ENCODE measurements at places on chromosomes 12 and 14. TPM values are rescaled to one million over a fixed set of nuclear protein-coding genes. Genes with fewer than 3 reads are reported as not detected.

The SYCP3 gene
- total RNA-seq = not detected

The TAS2R42 gene
- total RNA-seq = not detected

The HOXC12 gene
- not detected for total RNA-seq

The STXBP6 gene
- 5.0 TPM for total RNA-seq

The P2RX7 gene
- total RNA-seq = not detected

The HELB gene
- total RNA-seq = 1.3 TPM
